ENCODE measurements at places on chromosomes 7 and 10.
A peak's percentile ranks its signal among the peaks of the same experiment; 100 is the strongest.

DNA sequence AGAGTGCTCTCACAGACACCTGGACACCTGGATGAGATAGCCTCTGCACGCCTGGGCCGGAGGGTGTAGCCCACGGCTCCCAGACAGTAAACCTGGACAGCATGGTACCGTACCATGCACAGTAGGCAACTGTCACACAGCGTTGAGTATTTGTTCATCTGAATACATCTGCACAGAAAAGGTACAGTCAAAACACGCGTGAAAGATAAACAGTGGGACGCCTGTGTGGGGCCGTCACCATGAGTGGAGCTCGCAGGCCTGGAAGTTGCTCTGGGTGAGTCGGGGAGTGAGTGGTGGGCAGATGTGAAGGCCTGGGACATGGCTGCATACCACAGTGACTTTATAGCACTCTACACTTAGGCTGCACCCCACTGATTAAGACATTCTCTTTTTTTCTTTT, 280.0 kb upstream of the SHH start:
- DNase-seq, result no peak

GRCh38 chr7:123193235-123193634, 6.5 kb downstream of the SLC13A1 start:
- no peak for DNase-seq

- no peak for DNase-seq
Measured at GRCh38 chr7:2520131-2520760, 672 bp downstream of the LFNG start.

GRCh38 chr7:117069379-117069778, 116.1 kb downstream of the ST7 start:
- DNase-seq, result no peak

DNA sequence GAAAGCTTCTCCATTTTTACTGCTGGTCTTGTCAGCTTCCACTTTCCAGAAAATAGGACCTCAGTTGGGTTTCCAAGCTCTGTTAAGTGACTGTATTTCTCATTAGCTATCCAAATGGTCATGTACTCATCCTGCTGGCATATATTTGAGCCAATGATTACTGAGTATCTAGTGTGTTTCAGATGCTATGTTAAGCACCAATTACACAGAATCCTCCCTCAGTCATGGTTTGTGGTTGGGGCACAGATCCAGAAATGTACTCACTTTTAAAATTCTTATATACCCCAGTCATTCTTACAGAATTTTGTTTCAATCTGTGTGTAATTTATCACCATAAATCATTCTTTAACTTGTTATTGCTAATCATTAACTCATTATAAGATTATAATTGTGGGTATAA, 362.3 kb upstream of the MTPN start:
- no peak for DNase-seq

- DNase-seq, result peak; percentile 46
Measured at GRCh38 chr10:8431511-8431910, 377.0 kb downstream of the GATA3 start.

- no peak for DNase-seq
Measured at GRCh38 chr10:125203186-125203800, 42.9 kb upstream of the CTBP2 start.

GRCh38 chr7:22819476-22819875, 3.2 kb downstream of the TOMM7 start:
- no peak for DNase-seq

DNA sequence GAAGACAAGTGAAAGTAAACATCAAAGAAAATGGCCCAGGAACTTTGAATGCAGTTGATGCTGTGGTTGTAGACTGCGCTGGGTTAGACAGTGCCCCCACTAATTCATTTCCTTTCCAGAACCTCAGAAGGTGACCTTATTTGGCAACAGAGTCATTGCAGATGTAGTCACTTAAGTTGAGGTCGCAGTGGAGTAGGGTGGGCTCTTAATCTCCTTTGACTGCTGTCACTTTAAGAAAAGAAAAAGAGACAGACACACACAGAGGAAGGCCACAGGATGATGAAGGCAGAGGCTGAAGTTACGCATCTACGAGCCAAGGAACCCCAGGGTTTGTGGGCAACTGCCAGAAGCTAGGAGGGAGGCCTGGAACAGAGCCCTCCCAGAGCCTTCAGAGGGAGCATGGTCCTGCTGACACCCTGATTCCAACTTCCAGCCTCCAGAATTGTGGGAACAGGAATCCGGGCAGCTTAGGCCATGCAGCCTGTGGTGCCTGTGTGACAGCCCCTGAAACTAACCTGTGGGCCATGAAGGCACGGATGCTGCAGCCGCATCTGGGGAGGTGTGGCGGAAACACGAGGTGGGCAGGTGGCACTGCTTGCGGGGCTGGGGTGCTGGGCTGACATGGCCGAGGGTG, 107.6 kb downstream of the PRKAG2 start:
- DNase-seq, result peak; percentile 88

DNA sequence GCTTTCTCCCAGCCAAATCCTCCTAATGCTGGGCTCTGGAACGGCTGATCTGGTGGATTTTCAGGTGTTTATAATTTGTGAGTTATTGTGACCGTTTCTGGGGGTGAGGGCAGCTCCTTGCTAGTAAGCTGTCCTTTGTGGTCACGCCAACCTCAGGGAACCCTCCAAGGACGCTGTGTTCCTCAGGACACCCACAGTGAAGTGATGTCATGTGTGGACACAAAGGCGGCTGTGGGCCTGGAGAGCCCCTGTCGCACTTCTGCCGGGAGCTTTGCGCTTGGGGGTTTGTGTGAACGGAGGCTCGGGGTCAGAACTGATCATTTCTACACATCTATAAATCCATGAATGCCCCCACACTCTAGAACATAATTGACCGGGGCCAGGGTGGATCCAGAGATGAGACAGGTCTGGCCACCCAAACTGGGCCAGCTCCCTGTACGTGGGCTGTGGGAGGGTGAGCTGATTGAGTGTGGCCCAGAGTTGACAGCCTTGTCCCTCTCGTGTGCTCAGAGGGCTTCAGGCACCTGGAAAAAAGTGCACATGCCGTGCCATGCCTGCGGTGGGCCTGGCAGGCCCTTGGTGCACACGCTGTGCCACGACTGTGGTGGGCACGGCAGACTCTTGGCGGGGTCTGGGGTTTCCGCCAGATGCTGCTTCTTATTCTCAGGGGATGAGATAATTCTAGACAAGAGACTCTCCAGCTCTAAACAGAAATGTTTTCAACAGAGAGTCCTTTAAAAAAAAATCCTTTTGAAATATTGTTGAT, 130.2 kb downstream of the VIPR2 start:
- no peak for DNase-seq

GRCh38 chr7:138369797-138370196, 90.3 kb upstream of the TRIM24 start:
- DNase-seq, result no peak

DNA sequence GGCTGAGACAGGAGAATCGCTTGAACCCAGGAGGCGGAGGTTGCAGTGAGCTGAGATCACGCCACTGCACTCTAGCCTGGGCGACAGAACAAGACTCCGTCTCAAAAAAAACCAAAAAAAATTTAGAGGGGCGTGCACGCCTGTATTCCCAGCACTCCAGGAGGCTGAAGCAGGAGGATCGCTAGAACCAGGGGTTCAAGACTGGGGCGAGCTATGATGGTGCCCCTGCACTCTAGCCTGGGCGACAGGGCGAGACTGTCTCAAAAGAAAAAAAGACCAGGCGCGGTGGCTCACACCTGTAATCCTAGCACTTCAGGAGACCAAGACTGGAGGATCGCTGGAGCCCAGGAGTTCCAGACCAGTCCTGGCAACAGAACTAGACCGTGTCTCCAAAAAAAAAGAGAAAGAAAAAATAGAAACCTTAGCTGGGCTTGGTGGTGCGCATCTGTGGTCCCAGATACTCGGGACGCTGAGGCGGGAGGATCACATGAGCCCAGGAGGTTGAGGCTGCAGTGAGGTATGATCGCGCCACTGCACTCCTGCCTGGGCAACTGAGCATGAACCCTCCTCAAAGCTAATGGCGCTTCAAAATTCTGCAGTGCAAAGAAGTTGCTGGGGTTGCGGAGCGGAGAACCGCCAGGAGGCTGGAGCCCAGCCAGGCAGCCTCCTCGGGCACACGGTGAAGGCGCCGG, 382 bp upstream of the MBLAC1 start:
- DNase-seq, result no peak

- no peak for DNase-seq
Measured at GRCh38 chr10:94370501-94370900, 7.8 kb upstream of the NOC3L start.
